ENCODE measurements at places on chromosomes 16 and 17.
A peak's percentile ranks its signal among the peaks of the same experiment; 100 is the strongest.

- no peak for DNase-seq
These were observed 19.1 kb upstream of the CD79B start for GRCh38 chr17:63950940-63951907.

DNA sequence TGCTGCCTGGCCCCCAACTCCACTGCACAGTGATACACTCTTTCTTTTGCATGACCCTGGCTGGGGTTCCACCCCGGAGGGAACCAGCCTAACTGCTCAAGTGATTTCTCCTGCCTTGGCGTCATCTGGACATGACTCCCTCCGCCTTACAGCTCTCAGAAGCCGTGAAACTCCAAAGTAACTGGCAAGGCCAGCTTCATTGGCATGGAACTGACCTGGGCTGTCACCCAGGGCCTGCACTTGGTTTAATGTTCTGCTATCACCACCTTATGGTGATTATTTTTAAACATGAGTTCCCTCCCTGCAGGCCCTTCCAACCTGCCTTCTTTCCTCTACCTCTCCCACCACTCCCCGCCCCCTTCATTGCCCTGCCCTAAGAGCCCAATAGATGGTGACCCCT is 139.7 kb upstream of the CDH5 start:
- DNase-seq = no peak

DNA sequence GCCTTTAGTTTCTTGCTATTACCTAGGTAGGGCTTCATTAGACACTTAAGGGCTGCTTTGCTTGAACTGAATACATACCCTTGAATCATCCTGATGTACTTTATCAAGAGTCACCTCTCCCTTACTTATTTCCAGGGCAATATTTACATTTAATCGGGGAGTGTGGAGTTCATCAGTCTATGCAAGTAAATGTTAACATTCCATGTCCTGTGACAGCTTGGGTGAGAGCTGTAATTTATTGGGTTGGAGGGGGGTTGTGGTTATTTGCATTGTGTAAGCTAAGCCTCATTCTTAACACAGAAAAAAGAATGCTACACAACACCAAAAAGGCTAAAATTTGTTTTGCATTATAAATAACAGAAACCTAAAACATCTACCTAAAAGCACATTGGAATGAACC is 16.7 kb downstream of the KCNJ16 start:
- DNase-seq = no peak

DNA sequence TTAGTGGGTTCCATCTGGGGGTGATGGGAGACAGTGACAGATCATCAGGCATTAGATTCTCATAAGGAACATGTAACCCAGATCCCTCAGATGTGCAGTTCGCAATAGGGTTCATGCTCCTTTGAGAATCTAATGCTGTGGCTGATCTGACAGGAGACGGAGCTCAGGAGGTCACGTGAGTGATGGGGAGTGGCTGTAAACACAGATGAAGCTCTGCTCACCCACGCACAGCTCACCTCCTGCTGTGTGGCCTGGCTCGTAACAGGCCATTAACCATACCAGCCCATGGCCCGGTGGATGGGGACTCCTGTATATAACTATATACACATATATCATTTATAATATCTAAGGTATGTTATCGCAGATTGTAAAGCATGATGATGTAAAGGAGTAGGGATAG is 214.2 kb downstream of the MAF start:
- DNase-seq = no peak

DNA sequence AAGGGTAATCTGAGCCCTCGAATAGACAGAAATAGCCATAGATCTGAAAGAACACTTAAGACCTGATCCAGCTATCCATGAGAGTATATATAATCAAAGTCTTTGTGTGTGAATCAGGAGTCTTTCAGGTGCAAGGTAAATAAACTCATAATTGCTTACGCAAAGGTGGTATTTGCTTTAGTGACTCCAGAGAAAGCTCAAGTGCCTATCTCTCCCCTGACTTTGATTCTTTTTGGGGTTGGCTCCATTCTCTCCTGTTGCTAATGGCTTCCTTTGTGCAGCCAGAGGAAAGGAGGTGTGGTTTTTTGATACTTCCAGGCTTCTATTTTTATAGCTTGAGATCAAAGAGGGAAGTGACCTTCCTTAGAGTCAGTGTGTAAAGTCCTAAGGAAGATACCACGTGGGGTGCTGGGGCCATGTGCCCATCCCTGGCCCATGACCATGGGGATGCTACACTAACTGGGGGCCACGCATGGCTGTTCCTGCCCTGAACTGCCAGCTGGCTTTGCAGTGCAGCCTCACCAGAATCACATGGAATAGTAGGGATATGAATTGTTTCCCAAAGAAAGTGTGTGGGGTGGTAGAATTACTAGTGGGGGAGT is 45.8 kb downstream of the TENT4B start:
- DNase-seq = no peak

GRCh38 chr17:73710095-73710592 is 65.9 kb upstream of the SDK2 start:
- DNase-seq = peak; percentile 63

GRCh38 chr16:86827521-86827920 is 249.2 kb downstream of the FOXL1 start:
- no peak for DNase-seq

DNA sequence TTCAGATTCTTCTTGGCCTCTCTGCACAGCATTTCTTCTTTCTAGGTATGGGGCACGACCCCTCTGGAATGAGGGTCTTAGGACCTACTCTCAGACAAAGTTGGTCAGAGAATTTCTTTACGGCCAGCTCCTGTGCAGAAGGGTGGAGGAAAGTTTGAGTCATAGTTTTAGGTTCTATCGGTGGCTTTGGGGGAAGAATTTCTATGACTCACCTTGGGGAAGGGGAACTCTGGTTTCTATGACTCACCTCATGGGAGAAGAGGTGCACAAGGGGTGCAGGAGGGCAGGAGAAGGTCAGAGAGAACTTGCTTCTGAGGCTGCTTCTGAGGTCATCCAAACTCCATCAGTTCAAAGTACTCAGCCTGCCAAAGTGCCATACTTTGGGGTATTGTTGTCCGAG is 2.5 kb upstream of the ABCC12 start:
- peak; percentile 80 for DNase-seq

DNA sequence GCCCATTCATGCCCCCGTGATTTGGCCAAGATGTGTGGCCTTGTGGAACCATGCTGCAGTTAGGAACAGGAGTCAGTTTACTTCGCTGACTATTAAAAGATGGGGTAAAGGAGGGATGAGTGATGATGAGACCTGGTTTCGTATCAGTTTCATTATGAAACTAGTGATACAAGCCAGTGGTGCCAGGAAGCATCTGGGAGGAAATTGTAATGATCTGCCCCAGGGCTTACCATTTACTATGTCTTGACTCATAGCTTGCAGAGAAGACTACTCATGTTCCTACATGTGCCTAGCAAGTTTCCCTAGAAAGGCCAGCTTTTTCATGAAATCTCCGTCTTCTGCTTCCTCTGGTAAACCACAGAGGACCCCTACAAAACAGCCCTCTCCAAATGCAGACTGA is 23.2 kb downstream of the CDH3 start:
- DNase-seq = no peak

DNA sequence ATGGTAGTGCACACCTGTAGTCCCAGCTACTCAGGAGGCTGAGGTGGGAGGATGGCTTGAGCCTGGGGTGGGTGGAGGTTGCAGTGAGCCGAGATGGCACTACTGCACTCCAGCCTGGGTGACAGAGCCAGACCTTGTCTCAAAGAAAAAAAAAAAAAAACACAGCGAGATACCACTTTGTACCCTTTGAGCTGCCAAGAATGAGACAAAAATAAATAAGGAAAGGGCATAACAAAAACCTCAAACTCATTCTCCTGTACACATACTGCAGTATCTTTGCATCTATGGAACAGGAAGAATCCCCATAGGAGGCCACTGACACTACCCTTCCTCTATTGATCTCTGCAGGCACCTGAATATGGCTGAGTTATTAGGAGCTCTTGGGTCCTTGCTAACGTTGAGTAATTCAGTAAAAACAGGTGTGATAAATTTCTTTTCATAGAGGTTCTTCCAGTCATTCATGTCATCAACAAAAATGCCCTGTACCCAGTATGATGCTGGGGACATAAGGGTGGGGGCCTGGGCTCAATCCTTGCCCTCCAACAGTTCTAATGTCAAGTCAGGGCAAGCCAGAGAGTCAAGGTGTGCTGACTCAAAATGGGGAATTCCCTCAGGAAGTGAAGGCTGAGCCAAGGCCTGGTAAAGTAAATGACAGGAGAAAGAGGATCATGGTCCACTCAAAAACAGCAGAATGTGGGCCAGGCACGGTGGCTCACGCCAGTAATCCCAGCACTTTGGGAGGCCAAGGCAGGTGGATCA is 26.9 kb downstream of the RANBP10 start:
- DNase-seq = no peak

GRCh38 chr16:85984231-85984880 is 85.4 kb downstream of the IRF8 start:
- no peak for DNase-seq

DNA sequence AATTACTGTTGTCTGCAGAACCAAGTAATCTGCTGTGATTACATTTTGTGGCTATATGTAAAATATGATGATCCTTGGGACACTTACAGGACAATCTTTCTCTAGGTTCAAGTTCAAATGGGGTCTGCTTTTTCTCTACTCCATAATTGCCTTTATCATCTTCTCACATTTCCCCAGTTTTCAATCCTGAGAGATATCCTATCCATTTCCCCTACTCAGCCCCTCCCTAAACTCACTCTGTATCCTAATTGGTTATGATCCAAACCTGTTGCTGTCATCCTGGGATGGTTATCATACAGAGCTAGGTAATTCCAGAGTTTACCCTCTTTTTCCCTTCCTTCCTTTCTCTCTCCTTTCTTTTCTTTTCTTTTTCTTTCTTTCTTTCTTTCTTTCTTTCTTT is 100.5 kb upstream of the ELAC2 start:
- DNase-seq = no peak

DNA sequence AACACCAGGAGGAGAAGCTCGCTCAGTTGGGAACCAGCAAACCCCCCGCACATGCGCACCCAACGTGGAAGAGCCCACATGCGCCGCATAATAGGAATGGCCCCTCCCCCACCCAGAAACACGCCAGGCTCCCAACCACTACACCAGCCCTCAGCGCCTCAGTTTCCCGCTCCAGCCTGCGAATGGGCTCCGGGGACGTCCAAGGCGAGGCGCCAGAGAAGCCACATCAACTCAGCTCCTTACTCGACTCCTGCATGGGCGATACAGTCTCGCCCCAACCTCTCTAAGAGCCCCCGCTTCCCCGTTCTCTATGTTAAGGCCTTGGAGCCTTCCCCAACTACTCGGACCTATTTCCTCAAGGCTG is 504 bp downstream of the SRSF1 start:
- peak; percentile 68 for DNase-seq

DNA sequence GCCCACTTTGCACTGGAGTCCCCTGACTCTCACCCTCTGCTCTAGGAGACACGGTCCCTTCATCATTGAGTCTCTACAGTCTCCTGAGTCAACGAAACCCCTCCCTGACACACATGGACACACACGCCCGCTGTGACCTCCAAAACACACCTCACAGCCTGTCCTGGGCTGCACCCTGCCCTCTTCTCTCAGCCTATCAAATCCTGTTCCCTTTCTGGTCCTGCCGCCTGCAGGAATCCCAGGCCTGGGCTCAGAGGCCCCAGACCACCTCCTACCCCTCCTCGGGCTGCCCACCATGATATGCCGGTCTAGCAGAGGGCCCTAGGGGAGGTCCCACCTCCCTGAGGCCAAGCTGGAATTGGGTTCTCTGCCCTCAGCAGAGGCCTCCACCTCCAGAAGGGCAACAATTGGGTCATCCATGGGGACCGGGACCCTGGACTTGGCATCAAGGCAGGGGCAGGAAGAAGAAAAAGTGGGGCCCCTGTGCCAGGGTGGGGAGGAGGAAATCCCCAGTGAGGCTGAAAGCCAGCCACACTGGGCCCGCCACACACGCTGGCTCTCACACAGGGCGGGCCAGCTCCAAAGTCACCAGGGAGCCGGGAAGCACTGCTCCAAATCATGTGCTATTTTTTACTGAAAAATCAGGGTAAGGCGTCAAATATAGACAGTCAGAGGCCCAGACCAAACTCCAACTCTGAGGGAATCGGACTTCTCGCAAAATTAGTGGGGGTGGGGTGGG is 3.4 kb downstream of the PPP1R9B start:
- no peak for DNase-seq

DNA sequence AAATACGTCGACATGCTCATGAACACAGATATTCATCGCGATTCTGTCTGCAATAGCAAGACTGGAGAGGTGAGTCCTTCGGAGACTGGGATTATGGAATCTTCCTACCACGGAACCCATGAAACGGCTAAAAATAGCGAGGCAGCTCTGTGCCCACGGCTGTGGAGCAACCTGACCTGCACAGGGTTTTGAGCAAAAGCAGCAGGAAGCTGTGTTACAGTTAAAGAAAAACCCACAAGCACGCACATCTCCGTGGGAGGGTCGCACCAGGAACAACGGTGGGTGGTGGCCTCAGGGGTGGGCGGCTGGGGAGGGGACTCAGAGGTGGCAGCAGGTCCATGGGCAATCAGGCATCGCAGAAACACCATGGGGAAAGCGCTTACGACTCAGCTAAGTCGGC is 24.8 kb downstream of the SLC38A10 start:
- DNase-seq = no peak

GRCh38 chr17:15945527-15946191 is 729 bp downstream of the ADORA2B start:
- DNase-seq = no peak

- DNase-seq = no peak
These were observed 335.1 kb downstream of the HS3ST4 start for GRCh38 chr16:26026709-26027450.

- no peak for DNase-seq
These were observed 15.2 kb downstream of the DGKE start for GRCh38 chr17:56849131-56849530.
